Mammary epithelial cell (primary cell): ENCODE measurements at places on chromosomes 13 and 19.

DNA sequence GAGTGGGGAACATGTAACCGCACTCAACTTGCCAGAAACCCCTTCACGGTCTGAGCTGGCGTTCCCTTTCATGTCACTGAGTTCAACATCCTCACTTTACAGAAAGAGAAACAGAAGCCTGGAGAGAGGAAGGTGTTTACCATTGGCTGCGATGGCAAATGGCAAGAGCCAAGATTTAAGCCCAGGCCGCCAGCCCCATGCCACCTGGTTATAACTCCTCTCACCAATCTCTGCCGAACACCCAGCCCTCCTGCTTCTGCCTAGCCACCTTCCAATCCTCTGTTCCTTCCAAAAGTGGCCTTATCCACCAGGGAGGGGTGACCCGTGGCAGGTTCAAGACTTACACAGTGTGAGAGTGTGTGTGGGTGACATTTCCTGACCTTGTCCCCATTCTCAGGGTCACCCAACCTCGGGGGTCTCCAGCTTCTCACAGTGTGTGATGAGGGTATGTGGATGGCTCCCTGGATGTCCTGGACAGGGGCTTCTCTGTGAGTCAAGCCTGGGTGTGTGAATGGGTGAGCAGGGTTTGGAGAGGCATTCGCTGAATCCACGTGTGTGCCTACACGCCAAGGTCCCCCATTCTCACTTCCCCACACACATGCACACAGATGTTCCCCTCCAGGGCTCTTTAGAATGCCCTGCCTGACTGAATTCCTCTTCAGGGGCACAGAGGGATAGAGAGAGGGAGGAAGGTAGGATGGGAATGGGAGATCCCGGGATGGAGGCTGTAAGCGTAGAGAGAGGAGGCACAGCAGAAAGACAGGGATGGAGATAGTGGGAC, 1.2 kb downstream of the CADM4 start:
- DNase-seq: no peak

DNA sequence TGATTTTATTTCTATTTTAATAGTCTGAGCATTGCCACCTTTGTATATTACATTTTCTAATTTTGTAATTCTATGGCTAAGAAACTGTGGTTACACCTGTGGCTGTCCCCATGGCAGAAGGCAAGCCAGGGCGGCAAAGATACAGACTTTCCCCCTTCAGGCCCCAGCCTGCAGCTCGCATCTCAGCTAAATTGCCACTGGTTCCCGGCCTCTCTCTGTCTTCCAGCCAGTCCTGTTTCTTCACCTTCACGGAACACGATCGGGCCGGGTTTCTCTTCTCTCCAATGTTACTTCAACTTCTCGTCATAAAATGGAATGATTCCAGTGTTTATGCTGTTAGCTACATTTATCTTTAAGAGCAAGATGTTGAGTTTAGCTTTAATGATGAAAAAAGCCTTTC, 124.5 kb upstream of the ZNF507 start:
- no peak for DNase-seq

GRCh38 chr13:30020726-30021312, 170.4 kb upstream of the UBL3 start:
- peak; percentile 76 for DNase-seq

- DNase-seq: no peak
Measured at GRCh38 chr19:42293540-42293939, 8.4 kb upstream of the PRR19 start.

DNA sequence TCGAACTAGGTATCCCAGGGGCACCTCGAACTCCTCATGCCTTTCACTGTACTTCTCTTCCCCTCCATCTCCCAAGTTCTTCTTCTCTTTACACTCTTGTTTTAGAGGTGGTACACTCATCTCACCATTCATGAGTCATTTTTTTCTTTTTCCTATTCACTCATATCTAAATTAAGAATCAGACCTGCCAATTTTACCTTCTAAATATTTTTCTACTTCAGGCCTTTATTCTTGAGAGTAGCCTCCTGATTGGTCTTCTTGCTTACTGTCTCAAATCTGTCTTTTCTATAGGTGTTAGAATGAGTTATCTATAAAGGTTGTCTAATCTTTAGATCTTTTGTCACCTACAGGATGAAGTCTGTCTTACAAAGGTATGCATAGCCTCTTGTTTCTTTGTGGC, 20.7 kb downstream of the TDRD3 start:
- DNase-seq: no peak

DNA sequence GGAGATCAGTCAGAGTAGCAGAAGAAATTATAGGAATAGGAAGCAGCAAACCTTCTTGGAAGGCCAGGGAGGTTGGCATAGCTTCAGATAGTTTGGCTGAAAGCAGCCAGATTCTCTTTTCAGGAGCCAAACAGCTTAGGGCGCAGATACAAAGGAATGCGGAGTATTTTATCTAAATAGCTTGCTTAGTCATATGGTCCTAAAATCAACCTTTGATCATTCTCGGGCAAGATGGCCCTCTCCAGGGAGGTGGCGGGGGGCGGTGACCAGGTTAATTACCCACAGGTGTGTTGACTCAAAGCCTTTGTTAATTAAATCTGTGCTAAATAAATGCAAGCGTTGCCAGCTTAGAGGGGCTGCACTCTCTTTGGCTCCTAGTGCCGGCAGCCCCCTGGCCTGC, 12.5 kb upstream of the NCR1 start:
- DNase-seq: no peak

- no peak for DNase-seq
Measured at GRCh38 chr19:39828654-39829032, 5.3 kb downstream of the DYRK1B start.

- DNase-seq: peak; percentile 14
Measured at GRCh38 chr13:70310396-70311119, 202.3 kb upstream of the KLHL1 start.

DNA sequence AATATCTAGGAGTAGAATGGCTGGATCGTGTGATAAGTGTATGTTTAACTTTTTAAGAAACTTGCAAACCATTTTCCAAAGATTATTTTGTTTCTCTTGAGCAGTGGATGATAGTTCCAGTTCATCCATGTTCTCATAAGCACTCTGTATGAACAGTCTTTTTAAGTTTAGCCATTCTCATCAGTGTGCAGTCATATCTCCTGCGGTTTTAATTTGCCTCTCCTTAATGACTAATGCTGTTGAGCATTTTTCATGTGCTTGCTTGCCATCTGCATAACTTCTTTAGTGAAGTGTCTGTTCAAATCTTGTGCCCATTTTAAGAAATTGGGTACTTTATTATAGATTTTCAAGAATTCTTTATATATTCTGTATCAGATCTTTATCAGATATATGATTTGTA, 58.6 kb downstream of the WASF3 start:
- peak; percentile 85 for DNase-seq

DNA sequence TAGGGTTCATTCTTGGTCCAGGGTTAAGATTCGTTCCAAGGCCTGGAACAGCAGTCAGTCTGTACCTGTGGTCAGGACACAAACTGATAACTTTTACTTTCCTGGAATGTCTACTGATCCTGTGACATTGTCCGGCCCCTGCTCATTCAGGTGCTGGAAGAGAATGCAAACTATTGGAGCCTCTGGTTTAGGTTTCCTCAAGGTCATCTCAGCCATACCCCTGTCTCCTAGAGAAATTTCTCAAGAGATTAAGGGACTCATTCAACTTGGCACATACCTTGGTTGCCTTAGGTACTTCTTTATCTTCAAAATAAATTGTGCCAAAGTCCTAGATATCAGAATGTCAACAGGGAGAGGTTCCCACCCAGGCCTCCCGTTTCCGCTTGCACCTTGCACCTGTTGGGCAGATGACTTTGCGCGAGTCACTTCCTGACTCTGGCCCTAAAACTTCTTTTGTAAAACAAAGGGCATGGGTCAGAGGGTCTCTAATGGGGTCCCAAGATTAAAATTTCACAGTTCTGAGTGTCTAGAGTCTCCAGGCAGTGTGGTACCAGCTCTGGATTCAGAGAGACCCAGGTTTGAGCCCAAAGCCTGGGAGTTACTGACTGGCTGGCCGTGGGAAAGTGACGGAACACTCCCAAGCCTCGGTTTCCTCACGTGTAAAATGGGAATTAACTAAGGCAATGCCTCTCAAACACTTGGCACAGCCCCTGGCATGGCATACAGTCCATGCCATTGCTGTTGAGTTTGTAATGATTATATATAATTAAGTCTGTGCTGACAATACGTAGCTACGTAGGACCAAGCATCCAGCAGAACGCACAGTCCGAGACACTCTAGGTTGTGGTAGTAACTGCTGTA, 25.8 kb upstream of the CYP2S1 start:
- no peak for DNase-seq
